ENCODE measurements at places on chromosomes 4 and X. TPM values are rescaled to one million over a fixed set of nuclear protein-coding genes. Genes with fewer than 3 reads are reported as not detected.

ANXA10 gene
- 0.21 TPM for polyA plus RNA-seq

BRS3 gene
- polyA plus RNA-seq: 0.08 TPM

MSMO1 gene
- 58.4 TPM for polyA plus RNA-seq

TSPAN7 gene
- 41.9 TPM for polyA plus RNA-seq

BANK1 gene
- 2.9 TPM for polyA plus RNA-seq
